ENCODE measurements at places on chromosomes 3 and 15. TPM values are rescaled to one million over a fixed set of nuclear protein-coding genes. Genes with fewer than 3 reads are reported as not detected.

GRCh38 chr3:41418961-41419691, 219.8 kb downstream of the CTNNB1 start:
- DNase-seq: no peak

GRCh38 chr3:171822431-171823106, 12.3 kb upstream of the PLD1 start:
- DNase-seq: no peak

DNA sequence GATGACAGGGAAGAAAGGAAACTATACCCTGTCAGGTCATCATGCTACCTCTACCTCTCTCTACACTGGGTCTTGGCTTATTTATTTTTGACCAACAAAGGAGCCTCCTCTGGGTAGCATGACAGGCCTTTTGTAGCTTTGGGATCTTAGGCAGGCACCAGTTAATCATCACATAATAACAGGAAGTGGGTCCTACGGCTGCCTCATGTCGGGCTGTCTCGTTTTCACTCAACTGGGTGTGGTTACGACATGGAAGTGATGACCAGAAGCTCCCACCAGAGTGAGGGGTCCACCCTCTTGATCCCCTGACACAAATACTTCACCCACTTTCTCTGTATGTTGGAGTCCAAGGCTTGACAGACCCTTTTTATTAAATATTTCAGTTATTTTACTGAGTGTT, 105.3 kb downstream of the CD47 start:
- DNase-seq: no peak

GRCh38 chr3:172904711-172905373, 154.3 kb downstream of the ECT2 start:
- DNase-seq: no peak

DNA sequence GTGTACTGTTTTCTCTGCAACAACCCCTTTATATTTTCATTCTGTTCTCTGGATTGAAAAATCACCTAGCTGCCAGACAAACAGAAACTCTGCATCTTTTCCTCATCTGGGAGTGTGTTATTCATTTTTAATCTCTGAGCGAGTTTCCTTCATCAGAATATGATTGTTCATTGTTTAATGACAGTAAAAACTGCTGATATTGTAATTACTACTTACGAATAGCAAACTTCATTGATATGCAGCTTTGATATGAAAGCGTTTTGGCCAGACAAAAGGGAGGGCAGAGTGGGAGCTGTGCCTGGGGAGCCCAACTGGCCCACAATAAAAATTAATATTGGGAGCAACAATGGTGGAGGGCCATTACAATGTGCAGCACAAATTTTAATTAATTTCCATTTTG, 132.7 kb upstream of the SKOR1 start:
- DNase-seq: no peak

DNA sequence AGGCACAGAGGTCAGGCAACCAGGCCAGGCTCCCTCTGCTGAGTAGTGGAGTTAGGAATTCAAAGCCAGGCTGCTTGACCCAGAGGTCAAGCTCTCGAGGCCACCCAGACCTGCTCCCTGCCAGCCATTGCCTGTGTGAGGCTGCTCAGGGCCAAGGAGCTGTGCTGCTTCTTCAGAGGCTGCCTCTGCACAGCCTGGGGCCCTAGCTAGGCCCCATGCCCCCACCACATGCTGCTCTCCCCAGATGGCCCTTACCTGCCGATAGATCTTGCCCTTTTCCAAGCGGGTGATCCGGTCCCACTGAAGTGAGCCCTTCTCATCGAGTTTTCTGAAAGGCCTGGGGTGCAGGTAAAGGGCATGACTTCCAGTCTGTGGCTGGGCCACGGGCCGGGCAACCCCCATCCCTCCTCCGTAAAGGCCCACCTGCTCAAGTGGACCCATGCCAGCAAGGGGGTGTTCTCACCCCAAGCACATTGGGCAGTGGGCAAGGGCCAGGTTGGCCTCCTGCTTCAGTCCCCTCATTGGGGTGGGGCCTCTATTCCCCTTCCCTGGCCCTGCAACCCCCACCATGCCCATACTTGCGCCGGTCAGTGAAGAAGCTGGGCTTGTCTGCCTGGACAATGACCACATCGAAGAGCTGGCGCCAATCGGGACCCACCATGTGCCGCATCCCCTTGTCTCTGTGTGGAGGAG, 6.5 kb downstream of the NT5DC2 start:
- DNase-seq: no peak

DNA sequence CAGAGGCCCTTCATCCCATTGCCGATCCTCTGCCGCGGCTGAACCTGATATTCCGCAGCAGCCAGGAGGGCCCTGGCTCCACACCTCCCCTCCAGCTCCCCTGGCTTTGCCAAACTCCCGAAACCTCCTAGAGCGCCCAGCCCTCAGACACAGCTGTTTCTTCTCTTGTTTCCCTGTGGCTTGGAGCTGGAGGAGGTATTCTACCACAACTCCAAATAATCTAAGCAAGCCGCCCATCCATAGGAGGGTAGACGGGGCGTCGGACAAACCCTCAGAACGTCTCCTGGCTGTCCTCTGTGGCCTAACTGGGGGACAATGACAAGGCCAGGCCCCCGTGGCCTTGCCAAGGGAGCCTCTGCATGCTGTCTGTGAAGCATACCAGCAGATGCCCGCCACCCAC, 10.4 kb downstream of the PLA2G4D start:
- DNase-seq: no peak

- no peak for DNase-seq
Measured at GRCh38 chr3:130758624-130759369, 12.2 kb upstream of the PIK3R4 start.

DNA sequence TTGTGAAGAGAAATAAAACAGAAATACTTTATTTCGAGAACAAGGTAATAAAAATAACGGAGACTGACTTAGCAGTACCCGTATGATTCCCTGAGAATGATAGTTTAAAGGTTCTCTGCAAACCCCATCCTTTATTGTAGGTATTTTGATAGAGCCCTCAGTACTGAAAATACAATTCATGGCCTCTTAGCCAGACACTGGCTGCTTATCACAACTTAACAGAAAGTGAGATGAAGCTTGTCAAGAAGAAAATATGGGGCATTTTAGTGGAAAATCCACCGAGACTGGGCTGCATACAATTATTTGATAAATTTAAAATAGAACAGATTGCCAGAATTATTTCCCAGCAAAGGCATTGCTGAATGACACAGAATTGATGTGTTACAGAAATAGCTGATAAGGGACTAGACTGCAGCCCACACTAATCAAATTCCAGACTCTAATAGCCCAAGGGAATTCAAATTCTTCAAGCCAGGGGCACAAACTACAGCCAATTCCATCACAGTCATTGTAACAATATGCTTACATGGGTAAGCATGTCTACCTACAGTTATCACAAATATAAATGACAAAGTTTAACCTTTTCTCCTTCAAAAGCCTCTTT, 521.9 kb downstream of the PLOD2 start:
- DNase-seq: no peak

GRCh38 chr3:56799251-56799882, 2.4 kb downstream of the ARHGEF3 start:
- peak; percentile 78 for DNase-seq

- DNase-seq: peak; percentile 71
Measured at GRCh38 chr3:171874251-171874681, 31.1 kb downstream of the TMEM212 start.

RPL32 gene
- total RNA-seq: 897 TPM
